ENCODE measurements at places on chromosomes 2 and 18.

DNA sequence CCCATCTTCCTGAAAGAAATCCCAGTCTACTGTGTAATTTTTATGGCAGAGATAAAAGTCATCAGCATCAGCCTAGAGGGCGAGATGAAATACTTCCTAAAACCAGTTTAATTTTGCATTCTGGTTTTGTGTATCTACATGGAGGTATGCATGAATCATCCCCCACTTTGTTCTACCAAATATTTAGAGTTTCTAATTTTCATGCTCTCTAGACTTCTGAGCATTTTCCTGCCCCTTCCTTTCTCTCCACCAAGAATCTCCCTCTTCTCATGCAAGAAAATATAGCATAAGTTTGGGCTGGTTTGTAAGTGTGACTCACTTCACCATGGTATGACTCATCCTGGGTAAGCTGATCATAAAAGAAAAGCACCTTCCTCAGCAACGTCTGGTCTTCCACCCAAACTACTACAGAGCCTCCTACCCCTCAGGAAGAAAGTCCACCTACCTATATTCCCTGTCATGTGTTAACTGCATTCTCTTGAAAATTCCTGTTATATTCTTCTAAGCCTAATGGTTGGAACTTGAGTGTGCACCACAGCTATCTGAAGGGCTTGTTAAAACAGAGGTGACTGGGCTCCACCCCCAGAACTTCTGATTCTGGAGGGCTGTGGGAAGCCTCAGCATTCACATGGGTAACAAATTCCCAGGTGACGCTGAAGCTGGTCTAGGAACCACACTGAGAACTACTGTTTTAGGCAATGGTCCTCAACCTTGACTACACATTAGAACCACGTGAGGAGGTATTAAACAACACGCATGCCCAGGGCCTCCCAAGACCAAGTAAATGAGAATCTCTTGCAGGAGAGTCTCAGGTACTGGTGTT is 37.4 kb upstream of the RAPGEF4 start:
- no peak overlapping the region for H3K27ac ChIP-seq
- H3K4me1 ChIP-seq: no peaks in the 10 kb centered on the region
- DNase-seq: no peak
- peaks cover 4% of the 10 kb centered on the region for H3K27me3 ChIP-seq

GRCh38 chr18:32596501-32596900 is 125.8 kb upstream of the GAREM1 start:
- peaks cover 5% of the 10 kb centered on the region for H3K27me3 ChIP-seq
- no peaks in the 10 kb centered on the region for H3K36me3 ChIP-seq
- H3K4me1 ChIP-seq: no peaks in the 10 kb centered on the region
- DNase-seq: no peak
- H3K4me3 ChIP-seq: no peak overlapping the region

- H3K4me1 ChIP-seq: no peaks in the 10 kb centered on the region
- DNase-seq: no peak
- no peaks in the 10 kb centered on the region for H3K27me3 ChIP-seq
Measured at GRCh38 chr2:56687169-56687568, 503.4 kb downstream of the CCDC85A start.

GRCh38 chr2:29601321-29601720 is 320.1 kb downstream of the ALK start:
- H3K27ac ChIP-seq: no peak overlapping the region
- no peak overlapping the region for H3K4me3 ChIP-seq
- H3K27me3 ChIP-seq: no peaks in the 10 kb centered on the region

- H3K36me3 ChIP-seq: no peaks in the 10 kb centered on the region
- DNase-seq: no peak
- no peak overlapping the region for H3K4me3 ChIP-seq
- H3K4me1 ChIP-seq: peaks cover 6% of the 10 kb centered on the region
Measured at GRCh38 chr18:57984490-57985115, 59.4 kb upstream of the NEDD4L start.

DNA sequence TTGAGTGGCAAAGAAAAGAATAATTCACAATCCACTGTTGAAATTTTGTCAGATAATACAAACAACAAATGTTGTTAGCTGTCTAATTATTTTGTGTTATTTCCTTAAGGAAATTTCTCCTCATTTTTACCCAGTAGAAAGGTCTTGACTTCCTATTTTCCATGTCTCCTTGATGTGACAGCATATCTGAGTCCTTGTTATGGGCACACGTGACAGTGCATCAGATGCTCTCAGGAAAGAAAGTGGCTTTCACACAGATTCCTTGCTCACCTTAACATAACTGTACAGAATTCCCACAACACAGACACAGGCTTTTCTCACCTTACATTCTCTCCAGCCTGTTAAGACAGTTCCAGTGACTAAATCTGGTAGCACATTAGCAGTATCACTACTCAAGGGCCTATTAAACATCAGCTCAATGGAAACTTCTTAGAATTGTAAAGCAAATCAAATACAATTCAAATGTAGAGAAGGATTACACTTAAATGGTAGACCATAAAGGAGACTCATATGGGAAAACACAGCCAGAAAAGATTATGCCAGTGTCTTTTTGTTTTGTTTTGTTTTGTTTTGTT is 30.2 kb upstream of the GPR55 start:
- no peak overlapping the region for H3K4me3 ChIP-seq
- H3K36me3 ChIP-seq: no peaks in the 10 kb centered on the region
- no peak for DNase-seq
- peaks cover 25% of the 10 kb centered on the region for H3K4me1 ChIP-seq

DNA sequence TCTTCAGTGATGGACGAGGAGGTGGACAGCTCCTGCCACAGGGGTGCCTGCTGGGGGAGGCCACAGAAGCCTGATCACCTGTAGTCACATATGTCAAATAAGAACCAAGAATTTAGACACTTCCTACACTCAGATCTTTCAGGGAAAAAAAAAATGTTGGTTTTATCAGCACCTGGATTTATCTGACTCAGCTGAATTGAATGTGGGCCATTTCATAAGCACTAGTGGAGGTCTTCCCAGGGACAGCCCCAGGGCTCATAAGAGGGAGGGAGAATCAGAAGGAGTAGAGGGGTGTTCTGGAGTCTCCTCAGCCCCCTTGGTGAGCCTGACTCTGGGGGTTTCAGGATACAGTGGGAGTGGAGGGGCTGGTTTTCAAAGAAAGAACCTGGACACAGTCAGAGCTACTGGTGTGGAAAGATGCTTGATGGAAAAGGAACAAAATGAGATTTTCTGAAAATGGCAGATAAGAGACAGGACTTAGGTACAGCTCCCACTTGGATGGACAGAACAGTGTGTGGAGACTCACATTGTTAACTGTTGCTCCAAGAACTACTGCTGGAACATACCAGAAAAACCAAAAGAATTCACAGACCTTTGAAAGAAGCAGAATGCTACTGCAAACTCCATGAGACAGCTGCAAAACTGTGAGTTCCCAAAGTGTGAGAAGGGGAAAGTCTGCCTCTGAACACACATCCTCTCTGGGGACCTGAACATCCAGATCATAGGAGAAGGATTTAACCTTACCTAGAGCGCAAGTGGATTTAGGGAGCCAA is 45.4 kb downstream of the LCT start:
- peaks cover 17% of the 10 kb centered on the region for H3K4me1 ChIP-seq
- DNase-seq: no peak
- no peaks in the 10 kb centered on the region for H3K27me3 ChIP-seq
- H3K4me3 ChIP-seq: no peak overlapping the region
- H3K27ac ChIP-seq: no peak overlapping the region
- H3K36me3 ChIP-seq: peaks cover 4% of the 10 kb centered on the region

DNA sequence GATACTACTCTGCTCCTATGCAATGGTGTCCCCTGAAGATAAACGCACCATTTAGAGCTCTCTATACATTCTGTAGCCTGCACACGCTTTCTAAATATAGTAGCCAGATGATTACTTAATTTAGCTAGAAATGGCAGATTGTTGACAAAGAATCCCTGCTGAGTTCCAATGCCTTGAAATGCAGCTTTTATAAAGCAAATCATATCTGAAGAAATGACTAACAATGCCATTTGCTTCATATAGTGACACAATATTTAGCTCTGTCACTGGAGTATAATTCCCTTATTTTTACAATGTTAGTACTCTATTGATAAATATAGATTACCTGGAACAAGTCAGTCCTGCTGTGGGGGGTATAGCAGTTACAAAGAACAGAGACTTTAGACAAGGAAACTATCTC is 166.2 kb downstream of the CDCA7 start:
- no peak for DNase-seq
- H3K4me1 ChIP-seq: no peaks in the 10 kb centered on the region
- no peaks in the 10 kb centered on the region for H3K27me3 ChIP-seq
- no peak overlapping the region for H3K4me3 ChIP-seq
